Ammon's horn (tissue), 1 donor: ENCODE measurements at places on chromosomes 1 and 21.
A peak's percentile ranks its signal among the peaks of the same experiment; 100 is the strongest.

DNA sequence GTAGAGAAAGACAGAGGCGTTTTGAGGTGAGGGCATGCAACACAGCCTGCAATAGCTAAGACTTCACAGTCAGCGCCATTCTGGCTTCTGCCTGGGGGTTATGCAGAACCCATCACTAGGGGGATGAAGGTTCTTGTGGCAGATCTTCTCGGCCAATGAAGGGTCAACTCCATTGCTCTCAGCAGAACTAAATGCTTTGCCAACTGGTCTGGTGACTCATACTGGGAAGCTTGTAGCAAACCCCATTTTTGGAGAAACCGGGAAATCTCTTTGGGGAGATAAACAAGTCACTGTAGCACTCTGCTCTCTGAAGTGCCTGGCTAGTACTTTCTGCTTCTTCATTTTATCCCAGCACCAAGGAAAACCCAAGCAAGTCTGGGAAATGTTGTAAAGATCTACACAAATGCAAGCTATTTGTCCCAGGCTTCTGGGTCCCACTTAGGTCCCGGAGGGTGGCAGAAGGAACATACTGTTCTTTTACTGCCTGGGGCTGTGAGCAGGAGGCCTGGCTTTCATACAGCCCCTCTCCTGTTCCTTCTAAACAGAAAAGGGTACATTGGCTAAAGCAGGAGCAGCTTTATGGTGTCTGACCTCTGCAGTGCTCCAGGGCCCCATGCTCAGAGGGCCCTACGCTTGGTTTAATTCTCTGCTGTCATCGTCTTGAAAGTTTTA is 28.8 kb downstream of the SHISA4 start:
- no peak for DNase-seq

GRCh38 chr1:113836534-113836933 is 24.3 kb upstream of the RSBN1 start:
- no peak for DNase-seq

GRCh38 chr1:17393230-17393629 is 21.2 kb downstream of the PADI6 start:
- no peak for DNase-seq

- no peak for DNase-seq
These were observed 33.7 kb downstream of the PCP4 start for GRCh38 chr21:39900911-39901310.

- DNase-seq, result peak; percentile 77
These were observed 39.8 kb upstream of the ZC3H12A start for GRCh38 chr1:37434292-37435225.

- no peak for DNase-seq
These were observed 88.2 kb downstream of the PSMG1 start for GRCh38 chr21:39094847-39095579.

DNA sequence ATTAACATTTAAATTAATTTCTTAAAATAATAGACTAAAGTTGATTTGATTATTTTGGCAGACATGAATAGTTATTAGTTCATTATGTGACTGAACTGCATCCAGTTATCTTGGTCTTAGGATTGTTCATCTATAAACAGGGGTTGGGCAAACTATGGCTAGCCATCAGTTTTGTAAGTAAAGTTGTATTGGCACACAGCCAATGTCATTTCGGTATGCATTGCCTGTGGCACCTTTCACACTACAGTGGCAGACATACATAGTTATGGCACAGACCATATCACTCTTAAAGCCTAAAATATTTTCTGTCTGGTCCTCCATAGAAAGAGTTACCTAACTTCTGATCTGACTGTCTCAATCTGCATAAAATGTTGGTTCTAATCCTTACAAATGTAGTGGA is 27.2 kb downstream of the ADGRL2 start:
- no peak for DNase-seq

- no peak for DNase-seq
These were observed 88.5 kb downstream of the ELAVL4 start for GRCh38 chr1:50197216-50197615.

GRCh38 chr1:173915596-173915995 is 1.5 kb downstream of the SERPINC1 start:
- no peak for DNase-seq

GRCh38 chr1:37035796-37036666 is 1.7 kb upstream of the GRIK3 start:
- DNase-seq, result no peak

DNA sequence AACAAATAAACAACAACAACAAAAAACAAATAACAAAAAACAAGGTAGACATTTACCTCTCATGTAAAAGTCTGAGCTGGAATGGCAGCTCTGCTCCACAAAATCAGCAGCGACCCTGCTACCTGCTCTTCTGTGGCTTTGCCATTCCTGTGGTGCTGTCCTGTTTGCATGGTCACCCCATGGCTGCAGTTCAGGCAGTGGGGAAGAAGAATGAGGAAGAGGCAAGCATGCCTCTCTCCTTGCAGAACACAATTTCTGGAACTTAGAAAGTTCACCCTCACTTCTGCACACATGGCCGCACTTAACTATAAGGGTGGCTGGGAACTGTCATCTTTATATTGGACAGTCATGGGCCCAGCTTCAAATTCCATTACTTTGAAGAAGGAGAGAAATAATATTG is 84.8 kb upstream of the GNG12 start:
- no peak for DNase-seq

DNA sequence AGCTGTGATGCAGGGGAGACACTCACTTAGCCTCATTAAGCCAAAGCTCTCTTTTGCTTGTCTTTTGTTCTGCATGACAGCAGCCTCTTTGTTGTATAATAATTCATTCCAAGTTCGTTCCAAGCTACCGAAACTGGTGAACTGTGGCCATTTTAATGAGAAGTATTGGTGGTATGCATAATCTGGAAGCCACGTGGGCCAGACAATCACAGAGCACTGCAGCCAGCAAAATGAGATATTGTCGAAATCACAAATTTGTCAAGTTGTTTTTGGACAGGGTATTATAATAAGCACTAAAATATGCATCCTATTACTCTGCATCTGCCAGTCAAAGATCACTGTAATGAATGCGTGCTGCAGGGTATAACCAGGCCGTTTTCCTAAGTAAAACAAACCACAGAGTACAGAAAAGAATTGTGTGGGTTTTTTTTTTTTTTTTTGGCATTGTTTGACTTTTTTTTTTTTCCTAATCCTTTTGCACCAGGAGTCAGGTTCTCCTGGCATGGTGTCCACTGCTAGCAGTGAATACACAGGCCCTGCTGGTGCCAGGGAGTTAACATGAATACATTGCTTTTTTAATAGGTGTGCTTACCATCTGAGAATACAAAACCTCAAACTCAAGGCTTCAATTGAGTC is 423.9 kb downstream of the PTBP2 start:
- DNase-seq, result peak; percentile 92

DNA sequence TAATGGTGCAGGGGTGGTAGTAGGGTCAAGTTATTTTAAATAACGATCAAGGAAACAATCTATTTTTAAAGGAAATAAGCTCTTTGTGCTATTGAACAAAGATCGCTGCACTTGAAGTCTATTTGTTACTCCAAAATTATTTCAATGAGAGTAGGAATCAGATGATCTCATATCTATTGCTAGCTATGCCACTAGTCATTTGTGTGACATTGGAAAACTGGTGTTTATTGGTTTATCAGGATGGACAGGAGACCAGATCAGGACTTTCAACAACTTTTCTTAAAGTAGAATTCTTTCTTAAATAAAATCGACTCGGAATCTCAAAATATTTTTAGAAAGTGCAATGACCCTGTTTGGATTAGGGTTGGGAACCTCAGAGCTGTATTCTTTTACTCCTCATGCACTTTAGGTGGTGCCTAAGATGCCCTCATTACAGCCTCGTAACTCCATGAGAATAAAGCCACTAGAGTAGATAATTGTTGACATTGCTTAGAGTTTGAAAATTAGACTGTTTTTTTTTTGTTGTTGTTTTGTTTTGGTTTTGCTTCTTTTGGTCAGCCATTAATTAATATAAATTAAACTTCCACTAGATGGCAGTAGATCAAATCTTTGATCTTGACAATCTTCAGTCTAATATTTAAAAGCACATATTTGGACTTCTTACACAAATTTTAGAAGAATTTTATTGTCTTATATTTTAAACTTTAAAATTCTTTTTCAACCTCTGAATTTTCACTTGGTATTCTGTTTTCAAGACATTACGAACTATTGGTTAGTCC is 352.4 kb downstream of the USP25 start:
- no peak for DNase-seq

- no peak for DNase-seq
These were observed 36.5 kb downstream of the LGALS8 start for GRCh38 chr1:236560213-236560771.

DNA sequence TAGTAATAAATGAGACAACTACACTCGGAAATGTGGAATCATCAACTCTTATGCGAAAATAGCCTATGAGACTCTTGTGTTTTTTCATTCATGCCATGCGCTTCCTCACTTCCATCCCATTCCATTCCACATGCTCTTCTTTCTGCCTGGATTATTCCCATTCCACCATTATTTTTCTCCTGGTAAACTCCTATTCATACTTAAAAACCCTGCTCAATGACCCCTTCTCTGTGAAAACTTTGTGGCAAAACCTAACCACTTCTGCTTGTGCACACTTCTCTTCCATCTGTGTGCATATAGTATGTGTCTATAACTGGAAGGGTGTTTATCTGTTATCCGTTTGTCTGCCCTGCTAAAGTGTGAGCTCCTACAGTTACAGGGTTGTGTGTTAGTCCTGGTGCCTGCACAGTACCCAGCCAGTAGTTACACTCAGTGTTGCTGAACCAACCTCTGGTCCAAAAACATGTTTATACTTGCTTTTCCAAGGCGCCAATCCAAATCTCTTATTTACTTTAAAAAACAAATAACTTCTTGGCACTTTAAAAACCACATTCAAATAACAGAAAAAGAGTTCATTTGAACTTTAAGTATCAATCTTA is 10.7 kb downstream of the EPHX1 start:
- DNase-seq, result no peak

DNA sequence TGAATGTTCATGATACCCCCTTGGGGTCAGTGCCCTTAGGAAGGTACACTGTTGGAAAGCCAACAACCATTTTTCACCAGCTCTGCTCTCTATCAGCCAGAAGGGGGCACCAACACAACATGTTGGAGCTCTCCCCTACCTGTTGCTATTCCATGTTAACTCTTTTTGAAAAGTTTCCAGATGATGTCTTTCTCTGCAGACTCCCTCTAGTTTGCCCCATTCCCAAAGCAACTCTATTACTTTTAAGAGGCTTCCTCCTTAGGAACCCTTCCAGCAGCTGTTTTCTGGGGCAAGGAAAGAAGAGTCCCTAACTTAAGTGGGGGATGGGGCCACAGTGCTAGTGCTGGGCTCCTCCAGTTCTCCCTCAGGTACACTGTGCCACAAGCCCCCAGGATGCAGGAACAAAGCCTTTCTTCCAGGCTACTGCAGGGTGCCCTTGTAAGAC is 22.9 kb upstream of the NDC1 start:
- DNase-seq, result peak; percentile 71

DNA sequence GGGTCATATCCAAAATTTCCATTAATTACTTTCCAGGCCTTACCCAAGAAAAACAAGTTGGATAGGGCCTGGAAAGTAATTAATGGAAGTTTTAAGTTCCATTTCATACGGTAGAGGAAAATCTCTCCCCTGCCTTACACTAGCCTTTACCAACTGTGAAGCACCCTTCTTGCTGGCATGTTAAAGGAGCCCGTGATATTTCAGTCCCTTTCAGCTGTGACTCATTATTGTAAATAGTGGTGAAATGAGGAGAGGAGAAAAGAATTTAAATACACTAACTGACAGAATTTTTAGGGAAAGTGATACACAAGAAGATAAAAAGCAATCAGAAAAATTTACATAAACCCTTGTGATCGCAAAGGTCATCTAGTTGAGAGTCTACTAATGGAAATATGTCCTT is 20.3 kb upstream of the KAZN start:
- DNase-seq, result no peak

DNA sequence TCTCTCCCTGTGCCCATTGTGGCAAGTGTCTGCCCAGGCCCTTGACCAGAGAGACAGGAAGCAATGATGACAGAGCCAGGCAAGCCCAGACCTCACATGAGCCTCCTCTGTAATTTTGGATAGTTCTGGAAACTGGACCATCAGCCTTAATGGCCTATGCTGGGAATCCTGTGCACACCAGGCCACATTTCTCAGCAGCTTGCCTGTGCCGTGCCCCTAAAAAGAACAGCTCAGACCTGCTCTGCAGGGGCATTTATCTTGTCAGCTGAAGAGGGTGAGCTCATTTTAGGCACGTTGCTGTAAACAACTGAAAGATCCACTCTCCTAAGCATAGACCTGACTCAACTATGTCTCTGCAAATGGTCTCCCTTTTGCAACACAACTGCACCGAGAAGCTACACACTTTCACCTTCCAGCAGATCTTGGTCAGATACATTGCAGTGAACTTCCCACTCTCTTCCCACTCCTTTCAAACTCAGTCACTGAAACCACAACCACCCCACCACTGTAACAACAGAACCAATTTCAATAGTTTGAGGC is 53.5 kb upstream of the BACH1 start:
- DNase-seq, result no peak

DNA sequence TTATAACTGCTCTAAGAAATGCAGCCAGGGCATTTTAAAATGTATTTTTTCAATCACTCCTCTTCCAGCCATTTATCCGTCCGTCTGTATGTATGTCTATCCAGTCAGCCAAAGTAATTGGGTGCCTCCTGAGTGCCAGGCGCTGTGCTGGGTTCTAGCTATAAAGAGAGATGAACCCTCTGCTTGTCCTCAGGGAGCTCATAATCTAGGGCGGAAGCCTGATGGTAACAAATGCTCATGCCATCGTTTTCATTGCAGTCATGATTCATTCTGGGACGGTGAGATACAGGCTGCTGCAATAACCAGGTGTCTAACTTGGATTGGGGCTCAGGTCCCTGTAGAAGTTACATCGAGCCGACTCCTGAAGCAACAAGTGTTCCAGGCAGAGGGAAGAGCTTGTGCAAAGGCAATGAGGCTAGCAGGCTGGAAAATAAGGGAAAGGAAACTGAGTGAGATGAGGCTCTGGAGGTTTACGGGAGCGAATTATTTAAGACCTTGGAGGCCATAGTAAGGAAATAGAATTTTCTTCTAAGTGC is 11.6 kb downstream of the IFI6 start:
- no peak for DNase-seq

DNA sequence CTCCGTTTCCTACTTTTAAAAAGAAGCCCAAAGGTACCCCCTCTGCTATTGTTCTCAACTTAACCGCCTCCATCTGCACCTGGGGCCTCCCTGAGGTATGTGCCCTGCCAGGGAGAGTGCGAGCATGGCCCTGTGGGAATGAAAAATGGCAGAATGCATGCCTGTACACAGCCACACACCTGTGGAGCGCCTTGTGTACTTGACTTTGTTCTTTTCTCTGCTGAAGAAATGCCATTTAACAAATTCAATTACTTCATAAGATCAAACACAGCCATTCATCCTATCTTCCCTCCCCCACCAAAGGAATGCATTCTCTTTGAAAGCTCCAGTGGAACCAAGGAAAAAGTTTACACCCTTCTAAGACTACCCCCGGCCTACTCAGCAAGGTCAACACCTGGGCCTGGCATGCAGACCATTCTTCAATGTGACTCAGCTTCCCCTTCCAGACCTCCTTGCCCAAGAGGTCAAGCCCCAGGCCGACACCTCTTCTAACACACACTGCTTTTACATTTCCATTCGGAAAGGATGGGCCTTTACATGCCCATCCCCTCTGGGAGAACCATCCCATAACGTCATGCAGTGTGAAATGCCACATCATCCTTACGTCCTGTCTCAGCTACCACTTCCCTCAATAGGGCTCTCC is 123.7 kb downstream of the SMYD2 start:
- no peak for DNase-seq
